GM04503 (cell line): ENCODE measurements at places on chromosomes 2 and 18.
A peak's percentile ranks its signal among the peaks of the same experiment; 100 is the strongest.

GRCh38 chr2:27993950-27994728 is 103.6 kb downstream of the BABAM2 start:
- no peak for DNase-seq

- DNase-seq: no peak
These were observed 138.1 kb downstream of the WDR7 start for GRCh38 chr18:56789004-56789888.

- DNase-seq: no peak
These were observed 379.7 kb downstream of the PTPRM start for GRCh38 chr18:7946734-7947377.

- DNase-seq: no peak
These were observed 4.8 kb upstream of the MRPL44 start for GRCh38 chr2:223952280-223952968.

DNA sequence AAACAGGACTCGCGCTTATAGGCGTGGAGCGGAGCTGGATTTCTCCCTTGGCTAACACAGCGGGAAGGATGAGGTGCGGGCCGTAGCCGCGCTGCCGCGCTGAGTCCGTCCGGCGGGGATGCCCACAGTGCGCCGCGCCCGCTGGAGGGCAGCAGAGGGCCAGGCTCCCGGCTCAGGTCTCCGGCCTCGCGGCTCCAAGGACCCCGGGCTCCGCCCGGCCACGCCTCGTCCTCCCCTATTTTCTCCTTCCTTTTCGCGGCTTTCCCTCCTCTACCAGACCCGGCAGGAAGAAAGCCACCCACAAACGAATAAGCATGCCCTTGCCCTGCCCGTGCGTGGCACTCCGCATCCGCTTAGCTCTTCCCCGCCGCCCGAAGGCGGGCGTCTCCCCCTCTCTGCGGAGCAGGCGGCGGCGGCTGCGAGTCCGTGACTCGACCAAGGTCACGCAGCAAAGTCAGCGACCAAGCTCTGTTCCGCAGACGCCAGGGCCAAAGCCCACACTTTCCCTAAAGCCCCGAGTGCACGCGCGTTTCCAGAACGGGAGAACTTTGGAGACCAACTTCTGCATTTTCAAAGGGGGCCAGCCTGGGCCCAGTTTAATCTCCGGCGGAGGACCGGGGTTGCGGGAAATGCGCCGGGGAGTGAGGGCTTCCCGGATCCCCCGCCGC is 48.5 kb downstream of the KCNIP3 start:
- DNase-seq: no peak

GRCh38 chr2:159249990-159250715 is 36.4 kb downstream of the WDSUB1 start:
- DNase-seq: peak; percentile 87

- DNase-seq: no peak
These were observed 35.1 kb upstream of the RTN4 start for GRCh38 chr2:55085113-55086040.

DNA sequence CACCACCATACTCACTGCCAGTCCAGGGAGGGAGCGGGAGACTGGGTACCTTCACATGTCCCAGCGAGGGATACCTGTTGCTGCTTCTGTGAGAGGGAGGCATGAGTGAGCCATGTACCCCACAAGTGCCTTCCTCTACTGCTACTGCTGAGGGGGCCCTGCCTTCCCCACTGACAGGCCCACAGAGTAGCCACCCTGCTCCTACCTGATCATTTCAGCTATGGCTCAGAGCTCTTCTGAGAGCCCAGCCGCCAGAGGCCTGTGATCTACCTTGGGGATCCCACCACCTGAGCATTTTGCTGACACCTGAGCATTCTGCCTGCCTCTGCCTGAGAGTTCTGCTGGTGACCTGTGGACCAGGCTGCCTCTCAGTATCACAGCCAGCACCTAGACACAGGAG is 137.6 kb downstream of the FSIP2 start:
- DNase-seq: no peak

DNA sequence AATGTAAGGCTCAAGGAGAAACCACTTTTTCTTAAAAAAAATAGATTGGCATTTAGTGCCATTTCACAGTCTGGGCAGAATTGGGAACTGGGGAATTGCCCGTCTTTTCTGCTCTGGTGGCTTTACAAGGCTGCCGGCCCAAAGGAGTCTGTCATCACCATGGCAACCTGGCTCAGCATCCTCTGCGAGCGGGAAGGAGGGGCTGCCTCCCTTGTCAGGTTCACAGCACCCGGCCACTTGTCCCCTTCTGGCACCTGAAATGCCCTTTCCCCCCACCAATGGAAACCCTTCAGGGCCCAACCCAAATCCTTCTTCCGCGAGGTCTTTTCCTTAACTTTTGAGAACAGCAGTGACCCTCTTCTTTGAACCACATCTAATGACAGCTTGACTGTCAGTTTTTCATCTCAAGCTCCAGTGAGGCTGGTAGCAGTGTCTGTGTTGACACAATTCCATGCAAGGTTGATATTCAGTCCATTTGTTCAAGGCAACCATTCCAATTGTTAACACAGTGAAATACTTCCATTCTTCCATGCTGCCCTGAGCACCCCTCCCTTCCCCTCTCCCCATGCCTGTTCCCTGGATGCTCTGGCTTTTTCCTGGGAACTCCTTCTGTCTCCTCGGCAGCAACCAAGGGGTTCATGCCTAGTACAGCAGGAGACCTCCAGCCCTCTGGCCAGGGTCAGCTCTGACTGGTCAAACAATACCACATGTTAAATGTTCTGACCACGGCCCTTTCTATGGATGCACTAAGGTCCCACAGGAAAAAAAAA is 79.6 kb downstream of the DNER start:
- no peak for DNase-seq

DNA sequence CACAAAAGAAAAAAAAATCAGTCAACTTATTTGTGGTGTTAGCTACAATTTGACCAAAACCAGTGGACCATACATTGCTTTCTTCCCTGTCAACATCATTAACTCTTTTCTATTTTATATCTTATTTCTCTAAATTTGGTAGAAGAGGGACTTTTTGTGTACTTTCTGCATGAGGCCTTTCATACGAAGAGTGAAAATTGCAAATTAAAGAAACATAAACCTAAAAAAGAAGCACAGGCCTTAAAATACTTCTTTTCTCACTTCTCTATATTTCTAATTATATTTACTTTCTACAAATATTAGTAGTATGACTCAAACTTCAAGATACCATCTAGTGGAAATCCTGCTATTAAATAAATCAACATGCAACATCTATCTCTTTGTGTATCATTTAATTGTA is 1073.4 kb upstream of the ZEB2 start:
- DNase-seq: no peak

GRCh38 chr2:100980046-100980445 is 22.0 kb upstream of the RPL31 start:
- DNase-seq: no peak

DNA sequence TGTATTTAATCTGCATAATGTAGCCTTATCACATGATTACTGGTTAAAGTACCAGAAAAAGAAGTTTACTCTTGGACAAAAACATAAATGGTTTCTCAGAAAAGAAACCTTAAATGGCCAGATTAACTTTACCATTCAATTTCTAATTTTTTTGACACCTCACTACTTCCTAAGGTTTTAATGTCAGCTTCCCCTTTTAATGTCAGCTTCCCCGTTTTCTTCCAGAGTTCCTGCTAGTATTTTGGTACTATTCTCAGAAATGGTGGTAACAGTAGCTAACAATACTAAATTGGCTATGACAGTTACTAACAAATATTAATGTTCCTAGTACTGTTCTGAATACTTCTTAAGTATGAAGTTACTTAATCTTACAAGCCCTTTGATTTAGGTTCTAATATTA is 22.4 kb upstream of the SLC8A1 start:
- DNase-seq: no peak

GRCh38 chr2:197059477-197059876 is 133.0 kb upstream of the PGAP1 start:
- DNase-seq: no peak

GRCh38 chr2:97908208-97908676 is 87.5 kb downstream of the TMEM131 start:
- no peak for DNase-seq

DNA sequence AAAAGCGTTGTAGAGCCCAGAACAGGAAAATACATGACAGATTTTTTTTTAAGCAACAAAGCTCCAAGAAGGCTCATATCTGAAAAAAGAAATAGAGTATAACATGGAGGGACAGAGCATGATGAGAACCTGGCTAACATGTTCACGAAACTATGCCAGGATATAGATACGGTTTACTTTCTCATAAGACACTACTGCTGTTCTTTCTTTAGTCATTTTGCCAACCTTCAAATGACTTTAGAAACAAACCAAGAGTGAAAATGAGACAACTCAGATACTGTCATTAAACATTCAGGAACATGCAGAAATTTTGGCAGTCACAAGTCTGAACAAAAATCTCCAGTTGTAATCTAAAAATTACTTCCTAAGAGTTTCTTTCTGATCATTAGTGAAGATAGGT is 14.3 kb downstream of the LPIN2 start:
- no peak for DNase-seq

- DNase-seq: peak; percentile 87
These were observed 209.4 kb upstream of the TRIB2 start for GRCh38 chr2:12507295-12507694.
